ENCODE measurements at places on chromosomes 4 and X.

DNA sequence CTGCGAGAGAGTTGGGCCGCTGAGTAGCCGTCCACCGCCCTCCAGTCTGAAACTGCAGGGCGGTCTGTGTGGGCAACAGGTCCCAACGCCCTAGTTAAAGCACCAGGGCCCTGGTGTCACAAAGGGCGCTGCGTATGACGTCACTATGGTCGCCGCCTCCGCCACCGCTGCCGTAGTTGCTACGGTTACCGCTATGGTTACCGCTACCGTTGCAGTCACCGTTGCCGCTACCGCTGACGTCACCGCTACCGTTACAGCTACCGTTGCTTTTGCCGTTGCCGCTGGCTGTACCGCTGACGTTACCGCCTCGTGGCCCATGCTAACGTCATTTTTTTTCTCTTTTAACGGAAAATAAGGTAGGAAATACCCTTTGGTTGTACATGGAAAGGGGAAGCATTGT, at the start of gene PPP1R2C:
Gene PPP1R2C, minus strand, starts transcription at position 68 of the 400 bp plus-strand sequence. CDS start 84 bp downstream, outside the sequence.
- DNase-seq: no peak

GRCh38 chr4:142366769-142367181, 479.3 kb downstream of the INPP4B start:
- no peak for DNase-seq

DNA sequence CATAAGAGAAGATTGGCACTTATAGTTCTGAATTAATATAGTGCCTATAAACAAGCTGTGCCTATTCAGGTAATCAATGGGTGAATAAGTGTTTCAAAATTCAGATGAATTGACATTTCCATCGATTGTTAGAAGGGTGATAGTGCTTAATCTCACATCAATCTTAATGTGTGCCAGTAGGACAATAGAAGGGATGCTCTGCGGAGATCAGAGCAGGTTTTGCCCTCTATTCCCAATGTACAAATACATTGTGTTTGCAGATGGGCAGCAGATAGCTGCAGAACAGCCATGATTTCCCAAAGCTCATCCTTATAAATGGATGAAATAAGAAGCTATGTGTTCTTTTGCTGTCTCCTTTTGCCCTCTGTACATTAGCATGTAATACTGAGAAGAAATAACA, 7.2 kb downstream of the MAB21L2 start:
- no peak for DNase-seq

- DNase-seq: no peak
Measured at GRCh38 chr4:176921256-176921655, 128.5 kb upstream of the VEGFC start.

DNA sequence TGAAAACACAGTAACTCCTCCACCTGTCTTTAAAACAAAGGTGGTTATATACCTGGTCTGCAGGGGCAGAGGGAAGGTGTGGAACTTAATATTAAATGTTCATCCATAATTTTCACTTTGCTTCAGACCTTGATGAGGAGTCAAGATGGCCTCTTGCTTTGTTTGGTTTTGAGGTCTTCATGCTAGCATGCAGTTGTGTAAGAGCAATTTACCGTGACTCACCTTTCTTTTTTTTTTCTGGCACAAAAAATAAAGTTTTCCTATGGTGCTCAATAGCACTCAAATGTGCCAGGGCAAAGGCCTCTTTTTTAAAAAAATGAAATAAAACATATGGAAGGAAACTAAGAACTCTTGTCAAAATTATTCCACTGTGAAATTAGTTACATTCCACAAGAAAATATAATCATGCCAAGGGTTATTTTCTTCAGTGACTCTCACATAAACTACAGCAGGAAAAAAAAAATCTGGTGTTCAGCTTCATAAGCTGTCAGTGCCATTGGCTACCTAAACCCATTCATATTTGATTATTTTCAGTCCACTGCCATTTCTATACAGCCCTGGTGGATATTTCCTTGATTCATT, 128.2 kb downstream of the SLC7A11 start:
- no peak for DNase-seq

DNA sequence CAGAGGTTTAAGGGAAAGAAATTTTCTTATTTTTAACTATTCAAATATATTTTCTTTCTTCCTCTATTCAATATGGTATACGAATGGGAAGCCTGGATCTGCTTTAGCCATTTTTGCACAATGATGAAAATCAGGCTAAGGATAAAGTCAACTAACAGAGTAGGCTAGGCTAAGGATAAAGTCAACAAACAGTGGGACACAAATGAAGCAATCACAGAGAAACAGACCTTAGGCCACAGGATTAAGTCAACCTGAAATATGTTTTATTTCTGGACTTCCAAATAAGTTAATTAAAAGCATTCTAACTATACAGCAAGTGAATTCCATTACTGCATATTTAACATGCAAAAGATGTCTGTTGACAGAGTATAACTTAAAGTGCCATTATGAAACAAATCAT, 17.0 kb downstream of the DYNLT3 start:
- no peak for DNase-seq

DNA sequence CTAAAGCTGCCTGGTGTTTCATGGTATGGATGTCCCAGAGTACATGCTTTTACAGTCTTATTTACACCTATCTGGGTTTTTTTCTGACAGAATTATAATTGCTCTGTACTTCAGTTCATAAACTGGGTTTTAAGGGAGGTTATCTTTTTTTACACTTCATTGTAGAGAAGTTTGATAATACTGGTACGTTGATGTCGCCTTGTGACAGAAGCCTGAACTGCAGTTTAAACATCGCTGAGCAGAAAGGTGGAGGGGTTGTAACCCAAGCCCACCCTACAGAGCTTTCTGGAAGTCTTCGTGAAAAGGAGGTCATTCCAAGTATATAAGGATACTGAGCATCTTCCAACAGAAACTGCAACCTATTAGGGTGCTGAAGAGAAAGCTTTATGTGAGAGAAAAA, 46.4 kb downstream of the BEX1 start:
- no peak for DNase-seq

GRCh38 chrX:112147206-112147605, 64.6 kb upstream of the TRPC5 start:
- no peak for DNase-seq

GRCh38 chrX:155983326-155983725, 14.2 kb upstream of the IL9R start:
- DNase-seq: no peak

DNA sequence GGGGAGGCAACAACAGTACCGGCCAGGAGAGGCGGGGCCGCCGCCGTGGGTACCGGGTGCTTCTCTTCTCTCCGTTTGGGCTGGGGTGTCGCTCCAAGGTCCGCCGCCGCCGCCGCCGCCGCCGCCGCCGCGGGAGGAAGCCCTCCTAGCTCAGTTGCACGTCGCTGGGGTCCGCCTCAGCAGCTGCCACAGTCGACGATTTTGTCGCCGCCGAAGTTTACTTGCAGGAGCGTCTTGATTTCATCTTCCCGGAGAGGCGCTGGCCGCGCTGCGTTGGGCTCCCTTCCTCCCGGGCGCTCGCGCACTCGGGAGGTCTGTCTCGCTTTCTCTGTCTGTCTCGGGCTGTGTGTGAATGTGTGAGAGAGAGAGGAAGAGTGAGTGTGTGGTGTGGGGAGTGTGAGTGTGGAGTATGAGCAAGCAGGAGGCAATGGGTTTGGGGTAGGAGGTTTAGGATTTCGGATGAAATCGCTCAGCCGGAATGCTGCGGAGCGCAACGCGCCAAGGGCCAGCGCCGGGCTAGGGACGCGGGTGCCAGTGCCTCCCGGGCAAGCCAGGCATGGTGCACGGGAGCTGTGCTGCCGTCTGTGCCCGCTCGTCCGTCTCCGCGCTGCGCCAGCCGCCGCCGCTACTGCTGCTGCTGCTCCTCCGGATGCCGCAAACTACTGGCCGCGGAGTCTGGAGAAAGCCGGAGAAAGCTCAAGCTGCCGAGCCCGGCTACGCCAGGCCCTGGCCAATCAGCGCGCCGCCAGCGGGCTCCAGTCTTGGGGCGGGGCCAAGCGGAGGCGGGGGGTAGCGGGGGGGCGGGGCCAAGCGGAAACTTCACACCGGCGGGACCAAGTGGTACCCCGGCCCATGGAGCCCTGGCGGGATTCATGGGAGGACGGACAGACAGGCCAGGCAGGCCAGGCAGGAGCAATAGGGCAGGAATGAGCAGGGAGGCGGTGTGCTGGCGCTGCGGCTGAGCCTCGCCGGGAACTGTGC, at the start of gene PCDH19:
Gene PCDH19, minus strand, starts transcription at position 664 of the 981 bp plus-strand sequence. CDS start 1,676 bp downstream, outside the sequence.
- peak; percentile 72 for DNase-seq

GRCh38 chrX:53285591-53285990, 4.2 kb upstream of the IQSEC2 start:
- no peak for DNase-seq

- DNase-seq: peak; percentile 40
Measured at GRCh38 chr4:148017801-148018200, 285.9 kb downstream of the ARHGAP10 start.

DNA sequence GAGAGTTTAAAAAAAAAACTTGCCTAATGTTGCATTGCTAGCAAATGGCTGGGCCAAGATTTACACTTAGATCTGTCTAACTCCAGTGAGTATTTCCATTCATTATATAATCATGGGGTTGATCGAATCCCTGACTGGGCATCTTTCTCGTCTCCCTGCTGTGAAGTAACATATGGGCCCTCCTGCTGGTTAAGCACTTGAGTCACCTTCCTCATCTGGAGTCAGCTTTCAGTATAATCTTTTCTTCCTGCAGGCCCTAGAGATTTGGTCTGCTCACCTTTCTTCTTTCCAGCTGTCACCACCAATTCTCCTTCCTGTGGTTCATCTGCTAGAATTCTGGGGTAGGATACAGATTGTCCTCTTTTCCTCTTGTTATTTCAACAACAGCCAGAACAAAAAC, 41.6 kb downstream of the TIGD2 start:
- no peak for DNase-seq

DNA sequence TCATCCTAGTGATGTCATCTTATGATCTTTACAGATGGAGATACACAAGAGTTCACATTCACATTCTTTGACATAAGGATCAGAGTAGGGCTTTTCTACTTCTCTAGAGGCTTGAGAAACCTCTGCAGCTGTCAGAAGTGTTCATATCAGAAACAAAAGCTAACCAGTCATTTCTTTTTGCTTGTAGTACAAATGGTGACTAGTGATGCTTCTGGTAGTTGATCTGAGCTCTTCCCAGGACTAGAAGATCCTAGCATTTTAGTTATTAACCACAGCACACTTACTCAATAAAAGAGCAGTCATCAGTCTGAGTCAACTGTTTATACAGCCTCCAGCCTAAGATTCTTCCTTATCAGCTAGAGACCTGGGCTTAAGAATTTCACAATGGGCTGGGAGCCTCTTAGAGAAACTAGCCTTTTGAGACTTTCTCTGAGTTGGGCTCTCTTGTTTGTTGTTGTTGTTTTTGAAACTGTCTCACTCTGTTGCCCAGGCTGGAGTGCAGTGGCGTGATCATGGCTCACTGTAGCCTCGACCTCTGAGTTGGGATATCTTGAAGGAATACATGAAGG, 84.1 kb downstream of the TMEM164 start:
- no peak for DNase-seq

- DNase-seq: no peak
Measured at GRCh38 chr4:88158038-88158488, 376 bp downstream of the ABCG2 start.

DNA sequence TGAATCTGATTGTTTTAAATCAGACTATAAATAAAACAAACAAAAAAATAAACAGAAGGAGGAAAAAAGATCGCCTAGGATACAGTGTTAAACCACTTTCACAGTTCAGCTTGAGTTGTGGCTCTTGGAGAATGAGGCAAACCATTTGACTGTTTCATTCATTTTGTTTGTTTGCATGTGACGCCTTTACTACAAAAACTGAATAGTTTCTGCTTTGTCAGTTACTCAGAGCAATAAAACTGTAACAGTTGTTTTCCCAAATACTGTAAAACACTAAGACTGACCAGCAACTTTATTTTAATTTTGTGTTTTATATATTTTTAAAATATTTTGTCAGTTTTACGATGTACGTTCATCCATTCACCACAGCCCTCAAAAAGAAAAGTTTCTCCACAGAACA, 214.5 kb downstream of the FBXW7 start:
- no peak for DNase-seq

DNA sequence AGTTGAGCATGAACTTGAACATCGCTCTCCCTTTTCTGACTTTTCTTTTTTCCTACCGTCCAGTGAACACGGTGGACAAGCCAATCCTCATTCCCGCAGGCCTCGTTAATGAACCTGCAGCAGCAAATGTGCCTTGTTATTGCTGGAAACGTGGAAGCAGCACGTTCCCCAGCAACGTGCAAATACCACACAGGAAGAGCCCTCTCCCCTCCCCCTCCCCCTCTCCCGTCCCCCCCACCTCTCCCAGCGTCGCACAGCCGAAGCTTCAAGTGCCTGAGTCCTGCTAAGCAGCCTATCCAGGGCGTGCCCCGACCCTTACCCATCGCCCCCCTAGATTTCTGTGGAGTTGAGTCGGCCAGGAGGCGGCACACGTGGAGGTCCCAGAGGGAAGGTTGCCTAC, 219.9 kb downstream of the BCOR start:
- no peak for DNase-seq

- DNase-seq: no peak
Measured at GRCh38 chrX:106742193-106742592, 15.7 kb downstream of the RNF128 start.

GRCh38 chr4:4857809-4858508, 1.5 kb upstream of the MSX1 start:
- DNase-seq: no peak

DNA sequence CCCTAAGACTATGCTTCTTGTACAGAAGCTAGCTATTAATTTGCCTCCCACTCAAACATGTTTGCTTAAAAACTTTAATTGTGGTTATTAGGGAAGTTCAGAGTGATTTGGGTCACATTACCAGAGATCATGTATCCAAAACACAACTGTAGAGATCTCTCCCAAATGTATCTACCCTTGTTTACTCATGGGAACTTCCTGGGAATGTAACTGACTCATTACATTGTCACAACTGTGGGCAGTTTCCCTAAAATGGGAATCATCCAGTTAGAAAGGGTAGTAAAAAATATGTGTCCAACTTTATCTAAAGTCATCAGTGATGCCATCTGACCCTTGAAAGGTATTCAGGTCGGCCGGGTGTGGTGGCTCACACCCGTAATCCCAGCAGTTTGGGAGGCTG, 40.3 kb upstream of the GLRA3 start:
- DNase-seq: no peak

- DNase-seq: no peak
Measured at GRCh38 chr4:149095811-149096210, 653.6 kb upstream of the NR3C2 start.
